Stimulated activated CD4-positive, alpha-beta T cell treated with anti-CD3 and anti-CD28 coated beads, Interleukin-1b, Interleukin-23, amount 100 ng/mL, for 24 hours (primary cell): ENCODE measurements at places on chromosomes 12 and 14.

- DNase-seq, result no peak
Observed at GRCh38 chr12:9754099-9754927, 6.4 kb downstream of the CD69 start.

- no peak for DNase-seq
Observed at GRCh38 chr14:32896979-32897697, 41.5 kb upstream of the NPAS3 start.

DNA sequence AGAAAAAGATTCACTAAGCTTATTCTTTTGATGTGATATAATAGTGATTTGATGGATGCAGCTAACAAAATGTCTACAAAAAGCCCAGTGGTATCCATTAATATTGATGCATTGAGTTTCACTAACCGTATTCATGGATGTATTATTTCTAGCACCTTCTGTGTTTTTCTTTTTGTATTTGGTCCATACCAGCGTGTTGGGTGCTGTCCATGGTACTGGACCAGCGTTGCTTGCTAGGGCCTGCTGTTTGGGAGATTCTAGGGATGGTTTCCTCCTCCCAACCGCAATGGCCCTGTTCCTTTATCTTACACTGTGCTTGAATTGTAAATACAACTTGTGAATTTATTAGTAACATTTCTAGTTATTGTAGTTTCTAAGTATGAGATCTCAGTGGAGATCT lies 31.7 kb downstream of the ANO4 start:
- DNase-seq, result no peak

GRCh38 chr12:12357719-12358461 lies 1.0 kb downstream of the BORCS5 start:
- no peak for DNase-seq

- DNase-seq, result no peak
Observed at GRCh38 chr14:76917158-76917596, 91.0 kb downstream of the LRRC74A start.

- DNase-seq, result no peak
Observed at GRCh38 chr12:26302776-26303175, 107.4 kb downstream of the SSPN start.

GRCh38 chr12:115146453-115146852 lies 462.5 kb upstream of the TBX3 start:
- DNase-seq, result no peak

- no peak for DNase-seq
Observed at GRCh38 chr12:86484473-86484872, 228.3 kb upstream of the MGAT4C start.

DNA sequence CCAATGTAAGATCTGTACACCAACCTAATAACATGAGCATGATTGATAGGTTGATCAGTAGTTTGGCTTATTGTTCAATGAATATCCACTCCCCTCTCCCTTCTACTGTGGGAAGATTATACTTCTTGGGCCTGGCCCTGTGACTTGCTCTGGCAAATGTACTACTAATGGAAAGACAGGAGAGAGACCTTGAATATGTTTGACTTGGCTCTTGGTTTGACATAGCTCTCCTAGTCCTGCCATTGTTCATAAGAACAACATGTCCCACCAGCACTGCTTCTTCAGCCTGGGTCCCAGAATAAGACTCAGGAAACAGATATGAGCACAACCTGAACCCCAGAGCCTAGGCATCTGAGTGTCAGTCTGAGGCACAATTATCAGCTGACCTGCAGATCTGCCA lies 112.8 kb upstream of the RESF1 start:
- no peak for DNase-seq

DNA sequence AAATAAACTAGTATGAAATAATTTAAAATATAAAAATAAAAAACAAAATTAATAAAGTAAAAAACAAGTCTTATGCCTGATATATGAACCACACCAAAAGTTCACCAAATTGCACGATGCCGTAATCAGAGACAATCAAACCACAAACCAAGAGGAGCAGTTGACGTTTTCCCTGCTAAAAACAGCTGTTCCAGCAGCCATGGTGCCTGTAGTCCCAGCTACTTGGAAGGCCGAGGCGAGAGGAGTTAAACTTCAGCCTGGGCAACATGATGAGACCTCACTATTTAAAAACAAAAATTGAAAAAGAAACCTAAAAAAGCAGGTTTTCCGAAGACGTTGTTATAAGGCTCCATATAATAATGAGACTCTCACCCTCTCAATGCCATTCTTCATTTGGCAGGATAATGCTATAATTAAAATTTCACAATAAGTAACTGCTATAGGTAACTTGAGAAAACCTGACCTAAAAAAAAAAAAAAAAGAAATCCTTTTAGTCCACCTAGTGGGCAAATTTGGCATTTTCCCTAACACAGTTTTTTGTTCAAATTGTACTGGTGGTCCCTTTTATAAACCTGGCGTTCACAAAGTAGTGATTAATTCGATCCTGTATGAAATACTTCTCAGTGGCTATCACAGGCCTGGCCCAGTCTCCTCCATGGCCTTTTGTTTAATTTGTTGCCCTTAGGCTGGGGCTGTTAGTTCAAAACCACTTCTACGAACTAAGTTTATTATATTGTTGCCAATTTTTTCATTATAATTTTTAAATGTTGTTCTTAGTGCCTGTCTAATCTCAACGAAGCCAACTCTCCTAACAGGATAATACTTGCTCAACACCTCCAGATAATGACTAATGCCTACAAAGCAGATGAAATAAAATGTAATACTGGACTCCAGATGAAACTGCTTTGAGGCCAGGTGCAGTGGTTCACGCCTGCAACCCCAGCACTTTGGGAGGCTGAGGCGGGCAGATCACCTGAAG lies 62.1 kb downstream of the TNFAIP2 start:
- no peak for DNase-seq

DNA sequence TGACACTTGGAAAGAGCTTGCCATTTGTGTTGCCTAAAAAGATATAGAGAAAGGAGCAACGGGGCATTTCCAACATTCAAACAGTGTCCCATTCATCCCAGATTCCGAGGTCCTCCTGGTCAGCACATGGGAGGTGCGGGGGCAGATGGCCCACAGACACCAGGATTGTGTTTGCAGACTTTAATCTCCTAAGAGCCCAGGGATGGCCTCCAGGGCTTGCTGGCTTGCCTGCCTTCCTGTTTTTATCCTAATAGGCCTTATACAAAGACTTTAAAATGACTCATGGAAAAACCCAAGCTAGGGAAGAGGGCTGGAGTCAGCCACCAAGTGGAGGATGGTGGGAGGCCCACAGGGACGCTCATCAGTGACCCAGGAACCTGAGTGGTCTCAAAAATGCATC lies 21.5 kb upstream of the FAM181A start:
- DNase-seq, result no peak

DNA sequence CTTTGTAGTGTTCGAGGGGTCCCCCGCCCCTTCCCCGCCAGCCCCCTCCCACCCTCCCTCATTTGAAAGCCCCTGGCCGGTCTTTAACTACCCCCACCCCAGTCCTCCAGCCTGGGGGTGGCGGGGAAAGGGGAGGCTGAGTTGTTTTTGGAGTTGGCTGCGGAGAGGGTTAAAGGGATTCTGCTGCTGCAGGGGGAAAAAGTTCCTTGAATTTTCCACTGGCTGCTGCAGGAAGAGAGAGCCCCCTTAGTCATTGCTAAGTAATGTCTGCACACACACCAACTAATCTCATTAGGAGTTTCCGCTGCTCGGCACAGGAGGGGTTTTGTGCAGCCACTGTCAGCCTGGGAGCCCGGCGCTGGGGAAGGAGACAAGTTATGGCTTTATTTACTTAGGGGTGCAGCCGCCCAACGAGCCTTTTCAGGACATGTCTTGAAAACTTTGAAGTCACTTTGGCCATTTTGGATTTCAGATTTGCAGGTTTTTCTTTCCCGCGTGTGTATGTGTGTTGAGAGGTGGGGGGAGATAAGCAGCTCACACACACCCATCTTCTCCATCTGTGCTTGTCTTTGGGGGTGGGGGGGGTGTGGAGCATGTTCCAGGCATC lies 1.8 kb downstream of the ELK3 start:
- DNase-seq, result no peak

DNA sequence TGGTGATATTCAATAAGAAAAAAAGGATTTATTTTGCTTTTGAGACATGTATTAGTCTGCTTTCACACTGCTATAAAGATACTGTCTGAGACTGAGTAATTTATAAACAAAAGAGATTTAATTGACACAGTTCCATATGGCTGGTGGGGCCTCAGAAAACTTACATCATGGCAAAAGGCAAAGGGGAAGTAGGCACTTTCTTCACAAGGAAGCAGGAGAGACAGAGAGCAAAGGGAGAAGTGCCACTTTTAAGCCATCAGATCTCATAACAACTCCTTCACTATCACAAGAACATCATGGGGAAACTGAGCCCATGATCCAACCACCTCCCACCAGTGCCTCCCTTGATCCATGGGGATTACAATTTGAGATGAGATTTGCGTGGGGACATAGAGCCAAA lies 43.9 kb downstream of the BHLHE41 start:
- DNase-seq, result no peak

DNA sequence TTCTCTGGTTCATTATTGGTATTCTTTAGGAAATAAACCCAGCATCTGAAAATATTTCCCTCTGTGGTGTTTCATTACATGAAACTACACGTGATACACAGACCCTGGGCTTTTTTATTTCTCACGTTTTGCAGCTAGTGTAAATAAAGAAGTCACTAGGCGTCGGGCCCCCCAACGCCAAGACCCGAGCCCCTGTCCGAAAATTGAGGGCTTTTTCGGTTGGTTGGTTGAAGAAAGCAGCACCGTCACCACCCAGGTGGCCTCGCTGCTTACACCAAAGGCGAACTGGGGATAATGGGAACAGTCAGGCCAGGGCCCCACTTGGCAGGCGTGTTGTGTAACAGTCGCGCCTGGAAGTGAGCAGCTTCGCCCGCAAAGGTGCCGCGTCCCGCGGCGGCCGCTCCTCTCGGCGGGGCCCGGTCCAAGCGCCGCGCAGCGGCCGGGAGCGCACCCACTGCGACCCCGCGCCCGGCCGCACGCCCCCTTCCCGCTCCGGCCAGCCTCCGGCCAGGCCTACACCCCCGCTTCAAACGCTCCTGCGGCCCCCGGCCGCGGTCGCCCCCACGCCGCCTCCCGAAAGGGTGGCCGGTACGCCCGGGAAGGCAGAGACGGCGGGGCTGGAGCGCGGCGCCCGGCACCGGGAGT lies 1.2 kb downstream of the DUSP16 start:
- peak; percentile 11 for DNase-seq

DNA sequence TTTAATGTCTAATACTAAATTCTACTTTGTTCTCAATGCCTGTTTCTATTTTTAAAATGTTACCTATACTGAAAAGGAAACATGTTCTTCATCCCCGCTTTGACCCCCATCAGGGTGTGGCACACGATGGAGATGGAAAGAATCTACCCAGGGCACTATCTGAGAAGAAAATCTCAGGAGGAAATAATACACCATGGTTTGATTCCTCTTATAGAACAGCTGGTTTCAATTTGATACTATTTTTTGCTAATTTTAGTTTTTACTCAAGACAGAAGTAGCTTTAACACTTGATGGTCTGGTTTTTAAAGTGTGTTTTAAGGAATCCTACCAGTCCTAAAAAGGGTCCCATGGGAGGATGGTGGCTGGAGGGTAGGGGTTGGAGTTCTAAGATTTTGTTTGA lies 56.7 kb downstream of the PPM1H start:
- no peak for DNase-seq

GRCh38 chr12:90836689-90837088 lies 118.3 kb downstream of the CCER1 start:
- DNase-seq, result no peak

GRCh38 chr12:111030800-111031199 lies 110.4 kb upstream of the MYL2 start:
- DNase-seq, result no peak

GRCh38 chr14:23005451-23006187 lies 4.3 kb downstream of the C14orf93 start:
- no peak for DNase-seq

DNA sequence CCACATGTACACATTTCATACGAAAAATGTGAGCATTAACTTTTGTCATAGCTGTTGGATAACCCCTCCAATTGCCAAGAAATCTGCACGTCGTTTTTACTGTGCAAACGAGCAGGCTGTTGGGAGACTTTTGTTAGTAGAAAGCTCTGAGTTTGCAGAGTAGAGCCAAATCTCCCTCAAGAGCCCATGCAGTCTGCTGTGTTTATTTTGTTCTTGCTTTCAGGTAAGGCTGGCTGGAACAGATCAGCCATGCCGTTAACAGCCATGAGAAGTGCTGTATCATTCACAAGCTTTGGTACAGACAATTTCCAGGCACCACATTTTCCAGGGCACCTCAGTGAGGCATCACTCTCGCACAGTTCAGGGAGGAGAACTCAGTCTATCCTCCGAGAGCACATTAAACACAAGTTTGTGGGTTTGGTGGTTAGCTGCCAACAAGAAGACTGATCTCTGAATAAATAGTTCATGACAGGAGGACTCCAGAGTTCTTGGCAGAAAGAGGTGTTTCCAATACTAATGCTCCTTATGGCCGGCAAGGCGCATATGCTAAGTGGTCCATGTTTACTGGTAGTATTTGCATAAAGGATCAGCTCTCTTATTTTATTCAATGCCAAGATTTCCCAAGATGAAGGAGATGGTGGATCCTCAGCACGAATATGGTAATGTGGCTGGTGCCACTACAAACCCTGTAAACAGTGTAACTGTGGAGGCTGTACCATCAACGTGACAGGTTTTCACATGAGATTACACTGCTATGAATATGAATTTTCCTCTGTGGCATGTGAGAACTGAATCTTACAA lies 30.3 kb upstream of the PELI2 start:
- DNase-seq, result no peak

DNA sequence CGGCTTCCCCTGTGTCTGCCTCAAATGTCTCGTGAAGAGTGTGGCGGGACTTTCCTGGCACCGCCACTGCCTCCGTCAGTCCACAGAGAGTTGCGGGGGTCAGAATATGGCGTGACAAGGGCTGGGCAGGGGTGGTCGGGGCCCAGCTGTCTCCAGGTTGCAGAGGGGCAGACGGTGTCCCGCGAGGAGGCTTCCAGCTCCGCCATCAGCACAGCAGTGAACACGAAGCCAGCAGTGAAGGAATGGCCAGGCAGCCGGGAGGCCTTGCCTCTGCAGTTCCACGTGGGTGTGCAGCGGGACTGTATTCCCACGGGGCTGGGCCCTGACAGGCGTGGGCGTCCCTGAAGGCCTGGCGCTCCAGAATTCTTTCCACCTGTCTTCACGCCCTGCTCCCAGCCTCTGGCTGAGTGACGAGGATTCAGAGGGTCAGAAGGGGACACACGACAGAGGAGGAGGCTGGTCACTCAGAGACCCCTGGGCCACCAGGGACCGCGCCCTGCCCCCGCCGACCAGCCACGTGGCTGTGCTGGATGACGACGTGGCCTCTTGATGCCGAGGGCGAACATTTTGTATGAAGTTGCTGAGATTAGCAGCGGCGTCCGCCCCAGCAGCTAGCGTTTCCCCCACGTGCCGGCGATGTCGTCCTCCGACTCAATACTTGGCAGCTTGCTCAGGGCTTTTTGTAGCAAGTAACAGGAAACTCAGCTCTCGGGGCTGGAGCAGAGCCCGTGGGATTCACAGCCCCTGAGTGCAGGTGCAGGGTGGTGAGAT lies 25.0 kb upstream of the GALNT9 start:
- no peak for DNase-seq
